ENCODE measurements at places on chromosomes 2 and 18. TPM values are rescaled to one million over a fixed set of nuclear protein-coding genes. Genes with fewer than 3 reads are reported as not detected.

TMEFF2 gene
- total RNA-seq = not detected

GRCh38 chr2:161100211-161100895, 59.9 kb upstream of the TANK start:
- no peaks in the 10 kb centered on the region for H3K4me1 ChIP-seq
- H3K4me3 ChIP-seq = no peak overlapping the region
- no peaks in the 10 kb centered on the region for H3K27me3 ChIP-seq
- H3K36me3 ChIP-seq = no peaks in the 10 kb centered on the region

CERKL gene
- total RNA-seq = not detected

CRACDL gene
- 1.5 TPM for total RNA-seq

SLC8A1 gene
- total RNA-seq = 257 TPM
